ENCODE measurements at places on chromosomes 2 and 18. TPM values are rescaled to one million over a fixed set of nuclear protein-coding genes. Genes with fewer than 3 reads are reported as not detected.

GRCh38 chr2:75320898-75321598 lies 121.7 kb upstream of the TACR1 start:
- DNase-seq, result no peak

The SLC9A4 gene
- total RNA-seq, result 0.34 TPM

The PAIP2B gene
- total RNA-seq, result 6.3 TPM

- DNase-seq, result no peak
Observed at GRCh38 chr2:25881764-25882163, 3.5 kb upstream of the ASXL2 start.

GRCh38 chr2:12066116-12066515 lies 319.7 kb downstream of the LPIN1 start:
- DNase-seq, result no peak

Data from left colon (tissue), 2 donors.